T-helper 9 cell (primary cell): ENCODE measurements at places on chromosomes 2 and 18.

- DNase-seq = no peak
Measured at GRCh38 chr2:30206461-30207430, 24.6 kb upstream of the LBH start.

DNA sequence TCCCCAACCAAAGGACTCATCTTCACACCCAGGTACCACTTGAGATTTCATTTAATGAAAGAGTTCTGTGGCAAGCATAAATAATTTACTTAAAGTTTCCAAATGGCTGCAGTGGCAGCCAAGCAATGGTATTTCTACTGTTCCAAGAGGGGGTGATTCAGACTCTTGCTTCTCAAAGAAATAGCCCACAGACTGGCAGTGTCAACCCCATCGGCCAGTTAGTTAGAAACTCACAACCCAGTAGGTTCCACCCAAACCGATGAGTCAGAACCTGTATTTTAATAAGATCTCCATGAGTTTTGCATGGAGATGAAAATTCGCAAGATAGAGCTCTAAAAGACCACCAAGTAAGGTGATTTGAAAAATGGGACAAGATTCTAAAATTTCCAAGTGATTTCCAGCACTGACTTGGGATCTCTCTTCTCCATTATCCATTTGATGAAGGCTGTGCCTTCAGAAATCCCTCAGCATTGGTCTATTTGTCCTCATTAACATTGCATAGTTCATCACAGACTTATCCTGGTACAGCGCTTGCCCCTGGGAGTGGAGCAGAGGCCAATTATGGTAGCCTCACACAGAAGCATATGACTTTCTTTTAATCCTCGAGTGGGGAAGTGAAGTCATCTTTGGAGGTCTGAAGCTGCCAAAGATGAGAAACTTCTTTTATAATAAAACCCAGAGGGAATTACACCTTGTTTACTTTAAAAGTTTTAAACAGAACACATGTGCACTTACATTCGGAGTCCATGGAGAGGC, 361.4 kb upstream of the ID2 start:
- no peak for DNase-seq

GRCh38 chr2:226086190-226086589, 686.7 kb downstream of the NYAP2 start:
- DNase-seq = no peak

DNA sequence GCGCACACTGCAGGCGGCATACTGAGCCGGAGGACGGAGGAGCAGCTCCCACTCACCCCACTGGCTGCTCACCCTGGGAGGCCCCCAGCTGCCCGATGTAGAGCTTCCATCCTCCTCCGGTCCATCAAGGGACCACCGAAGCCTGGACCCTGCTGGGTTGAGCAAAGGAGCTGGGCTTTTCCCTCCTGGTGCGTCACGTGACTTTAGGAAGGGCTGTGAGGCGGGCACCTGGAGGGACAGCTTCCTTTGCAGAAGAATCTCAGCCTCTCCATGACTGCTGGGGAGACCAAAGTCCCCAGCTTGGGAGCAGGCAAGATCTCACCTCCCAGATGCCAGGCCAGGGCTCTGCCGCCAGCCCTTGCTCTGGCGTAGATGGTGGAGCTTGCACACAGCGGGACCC, 102.7 kb downstream of the TWIST2 start:
- DNase-seq = no peak

DNA sequence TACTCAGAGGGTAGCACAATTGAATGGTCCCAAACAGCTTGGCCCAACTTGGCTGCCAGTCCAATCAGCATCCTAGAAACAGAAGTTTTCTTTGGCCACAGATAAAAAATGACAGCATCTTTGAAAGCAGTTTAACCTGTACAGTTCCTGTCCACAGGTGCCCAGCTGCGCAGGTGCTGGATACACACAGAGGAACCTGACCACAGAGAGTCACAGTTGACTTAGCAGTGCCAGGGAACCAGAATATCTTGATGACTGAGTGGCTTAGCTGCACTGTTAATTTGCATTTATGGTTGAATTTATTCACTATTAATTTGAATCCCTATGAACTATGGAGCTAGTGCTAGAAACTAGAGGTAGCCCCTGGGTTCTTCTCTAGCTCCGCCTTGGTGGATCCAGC, 93.7 kb downstream of the TPGS2 start:
- DNase-seq = no peak

- DNase-seq = no peak
Measured at GRCh38 chr2:5791371-5791770, 99.2 kb downstream of the SOX11 start.

DNA sequence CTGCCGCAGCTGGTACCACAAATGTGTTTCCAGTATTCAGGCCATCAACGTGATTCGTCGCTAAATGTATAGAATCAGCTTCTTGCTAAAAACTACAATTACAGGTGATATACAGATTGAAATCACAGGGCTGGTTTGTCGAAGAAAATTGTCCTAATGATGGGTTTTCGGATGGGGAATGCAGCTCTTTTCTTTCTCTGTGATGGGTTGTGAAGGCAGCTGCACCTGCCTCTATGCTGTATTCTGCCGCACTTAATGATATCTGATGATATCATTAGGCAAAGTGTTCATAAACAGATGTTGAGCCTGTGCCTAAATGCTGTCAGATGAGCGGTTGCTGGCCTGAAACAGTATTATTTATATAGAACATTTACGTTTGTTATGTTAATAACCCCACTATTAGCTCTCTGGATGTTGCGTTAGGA, 218.1 kb downstream of the ARHGAP15 start:
- DNase-seq = no peak

- no peak for DNase-seq
Measured at GRCh38 chr2:146721486-146721885, 1123.3 kb upstream of the ACVR2A start.

DNA sequence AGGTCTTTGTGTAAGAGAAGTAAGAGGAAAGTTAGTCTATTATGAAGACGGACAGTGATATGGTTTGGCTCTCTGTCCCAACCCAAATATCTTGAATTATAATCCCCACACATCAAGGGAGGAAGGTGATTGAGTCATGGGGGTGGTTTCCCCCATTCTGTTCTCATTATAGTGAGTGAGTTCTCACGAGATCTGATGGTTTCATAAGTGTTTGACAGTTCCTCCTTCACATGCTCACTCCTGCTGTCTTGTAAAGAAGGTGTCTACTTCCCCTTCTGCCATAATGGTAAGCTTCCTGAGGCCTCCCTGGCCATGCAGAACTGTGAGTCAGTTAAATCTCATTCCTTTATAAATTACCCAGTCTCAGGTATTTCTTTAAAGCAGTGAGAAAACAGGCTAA, 67.6 kb downstream of the NEURL3 start:
- DNase-seq = no peak

DNA sequence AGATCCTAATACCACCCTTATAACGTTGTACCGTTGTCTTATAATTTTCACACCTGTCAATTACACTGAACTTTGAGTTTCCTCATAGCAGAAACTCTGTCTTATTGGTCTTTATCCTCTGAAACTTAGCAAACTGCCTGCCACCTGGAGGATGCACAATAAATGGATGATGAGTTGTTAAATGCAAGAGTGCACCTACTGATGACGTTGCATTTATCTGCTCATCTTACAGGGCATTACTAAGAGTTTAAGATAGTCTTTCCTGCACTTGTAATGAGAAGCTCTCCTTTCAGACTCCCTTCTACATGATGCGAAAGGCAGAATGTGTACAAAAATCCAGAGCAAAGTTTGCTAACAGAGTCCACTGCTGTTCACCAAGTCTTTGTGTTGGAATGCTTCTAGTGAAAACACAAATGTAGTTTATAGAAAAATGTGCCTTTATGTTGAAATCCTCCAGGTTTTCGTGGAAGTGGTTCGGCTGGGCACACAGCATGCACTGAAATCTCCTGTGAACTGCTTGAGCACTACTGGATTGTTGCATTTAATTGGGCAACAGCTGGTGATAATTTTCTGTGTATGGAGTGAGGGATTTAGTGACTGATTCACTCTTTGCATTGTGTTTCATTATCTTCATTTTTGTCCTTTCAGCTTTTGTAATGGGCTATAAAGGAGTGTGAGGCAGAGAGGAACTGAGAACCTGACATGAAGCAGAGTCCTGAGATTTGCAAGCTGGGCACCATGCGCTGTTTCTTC, 665.8 kb upstream of the ID2 start:
- DNase-seq = no peak

DNA sequence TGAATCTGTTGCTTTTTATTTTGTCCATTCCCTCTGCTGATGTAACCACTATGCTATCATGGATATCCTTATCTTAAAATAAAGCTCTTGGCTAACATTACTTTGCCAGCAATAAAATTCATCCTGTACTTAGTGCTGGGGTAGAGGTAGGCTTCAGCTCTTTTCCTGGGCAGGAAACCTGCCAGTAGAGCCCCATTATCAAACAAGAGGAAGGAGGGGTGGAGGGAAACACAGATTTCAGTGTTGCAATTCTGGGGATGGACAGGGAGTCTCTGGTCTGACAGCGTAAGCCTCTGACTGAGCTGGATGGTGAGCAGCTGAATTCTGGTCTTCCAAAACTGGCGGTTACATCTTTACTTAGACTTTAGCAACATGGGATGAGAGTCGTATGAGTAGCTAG, 47.5 kb downstream of the CASP8 start:
- DNase-seq = no peak

DNA sequence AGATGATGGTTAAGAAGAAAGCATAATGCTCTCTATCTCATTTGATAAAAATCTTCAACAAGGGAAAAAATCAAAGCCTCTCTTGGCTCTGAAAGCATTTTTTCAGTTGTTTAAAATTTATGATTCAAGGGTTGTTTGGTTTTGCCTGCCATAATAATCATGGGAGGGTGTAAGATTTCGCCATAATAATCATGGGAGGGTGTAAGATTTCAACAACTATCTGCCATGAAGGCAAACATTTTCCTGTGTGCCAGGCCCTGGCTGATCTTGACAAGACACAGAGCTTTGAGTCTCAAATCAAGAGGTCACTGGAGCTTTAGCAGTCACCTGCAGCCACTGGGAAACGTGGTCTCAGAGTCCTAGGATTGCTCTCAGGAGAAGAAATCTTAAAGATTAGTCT, 175.1 kb upstream of the PIEZO2 start:
- DNase-seq = no peak

- no peak for DNase-seq
Measured at GRCh38 chr18:68714366-68714711, 569 bp downstream of the TMX3 start.

- no peak for DNase-seq
Measured at GRCh38 chr2:182642328-182642727, 73.7 kb upstream of the DNAJC10 start.

- DNase-seq = no peak
Measured at GRCh38 chr2:62774555-62775366, 69.2 kb downstream of the EHBP1 start.

- no peak for DNase-seq
Measured at GRCh38 chr18:28791101-28791500, 614.2 kb upstream of the CDH2 start.

- DNase-seq = no peak
Measured at GRCh38 chr2:59754011-59754735, 799.3 kb downstream of the BCL11A start.

GRCh38 chr2:3762771-3763447, 59.5 kb downstream of the DCDC2C start:
- DNase-seq = no peak

DNA sequence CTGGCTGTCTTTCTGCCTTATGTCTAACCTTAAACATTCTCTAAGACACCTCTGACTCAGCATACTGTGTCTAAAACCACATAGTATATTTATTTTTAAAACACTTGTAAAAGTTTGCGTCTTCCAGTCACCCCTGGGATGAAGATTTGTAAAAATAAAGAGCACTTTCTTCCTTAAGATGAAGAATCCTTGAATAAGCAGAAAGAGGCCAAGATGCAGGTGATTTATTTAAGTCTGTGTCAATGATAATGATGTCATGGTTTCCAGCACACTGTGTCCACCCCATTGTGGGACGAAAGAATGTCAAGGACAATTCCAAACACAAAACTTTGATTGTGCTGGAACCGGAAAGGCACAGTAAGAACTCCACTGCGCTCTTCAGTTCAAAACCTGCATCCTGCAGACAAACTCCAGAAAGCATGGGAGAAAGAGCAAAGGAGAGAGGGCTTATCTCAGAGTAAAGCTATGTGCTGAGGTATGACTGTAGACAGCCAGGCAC, 92.9 kb downstream of the ZEB2 start:
- no peak for DNase-seq

DNA sequence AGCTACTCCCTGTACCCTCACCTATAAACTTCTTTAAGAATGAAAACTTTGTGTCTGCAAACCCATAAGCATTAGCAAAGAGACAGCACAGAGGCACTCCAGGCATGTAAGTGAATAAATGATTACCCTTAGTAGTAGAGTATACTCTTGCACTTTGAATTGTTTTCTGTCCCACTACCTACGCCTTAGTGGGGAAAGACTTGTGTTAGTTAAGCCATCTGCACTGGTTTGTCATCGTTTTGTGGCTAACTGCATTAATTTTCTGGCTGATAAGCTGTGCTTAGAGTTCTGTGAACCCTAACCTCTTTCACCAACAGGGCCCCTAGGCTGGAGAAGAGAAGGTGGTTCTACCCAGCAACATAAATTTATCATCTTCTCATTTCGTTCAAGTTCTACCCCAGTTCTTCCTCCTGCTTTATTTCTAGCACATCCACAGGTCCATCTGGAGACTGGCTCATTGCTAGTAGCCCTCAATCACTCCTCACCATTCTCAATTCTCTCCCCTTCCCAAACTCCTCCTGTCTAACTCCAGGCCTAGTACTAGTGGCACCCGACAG, 710 bp downstream of the LMAN2L start:
- no peak for DNase-seq

DNA sequence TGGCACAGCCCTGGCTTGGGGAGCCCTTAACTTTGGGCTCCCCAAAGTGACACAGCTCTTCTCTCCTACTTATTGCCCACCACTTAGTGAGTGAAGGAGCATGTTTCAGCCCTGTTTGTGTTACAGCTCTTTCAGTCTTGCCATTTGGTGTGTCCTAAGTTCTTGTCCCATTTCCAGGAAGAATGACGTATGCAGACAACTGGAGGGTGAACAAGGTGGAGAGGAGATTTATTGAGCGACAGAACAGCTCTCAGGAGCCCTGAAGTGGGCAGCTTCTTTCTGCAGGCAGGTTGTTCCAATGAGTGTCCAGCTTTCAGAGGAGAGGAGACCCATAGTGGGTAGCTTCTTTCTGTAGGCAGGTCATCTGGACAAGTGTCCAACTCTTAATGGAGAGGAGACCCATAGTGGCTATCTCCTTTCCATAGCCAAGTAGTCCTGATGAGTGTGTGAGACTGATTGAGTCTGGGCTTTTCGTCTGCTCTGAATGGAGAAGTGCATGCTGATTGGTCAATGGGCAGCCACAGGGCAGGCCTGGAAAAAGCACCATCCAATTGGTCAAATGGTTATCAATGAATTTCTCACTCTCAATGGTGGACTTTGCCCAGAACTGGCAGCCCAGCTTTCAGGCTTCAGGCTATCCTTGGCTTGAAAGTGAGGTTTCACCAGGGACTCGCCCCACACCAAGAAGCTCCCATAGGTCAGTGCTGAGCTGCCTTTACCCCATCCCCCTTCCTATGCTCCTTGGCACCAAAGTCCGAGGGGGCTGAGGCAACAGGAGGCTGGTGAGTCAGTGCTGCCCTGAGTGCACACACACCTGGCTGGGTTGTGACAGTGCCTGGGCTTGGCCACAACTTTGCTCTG, 688.2 kb downstream of the NYAP2 start:
- no peak for DNase-seq

- no peak for DNase-seq
Measured at GRCh38 chr2:180539541-180539940, 440.9 kb upstream of the UBE2E3 start.
